ENCODE measurements at places on chromosomes 16 and 17.

DNA sequence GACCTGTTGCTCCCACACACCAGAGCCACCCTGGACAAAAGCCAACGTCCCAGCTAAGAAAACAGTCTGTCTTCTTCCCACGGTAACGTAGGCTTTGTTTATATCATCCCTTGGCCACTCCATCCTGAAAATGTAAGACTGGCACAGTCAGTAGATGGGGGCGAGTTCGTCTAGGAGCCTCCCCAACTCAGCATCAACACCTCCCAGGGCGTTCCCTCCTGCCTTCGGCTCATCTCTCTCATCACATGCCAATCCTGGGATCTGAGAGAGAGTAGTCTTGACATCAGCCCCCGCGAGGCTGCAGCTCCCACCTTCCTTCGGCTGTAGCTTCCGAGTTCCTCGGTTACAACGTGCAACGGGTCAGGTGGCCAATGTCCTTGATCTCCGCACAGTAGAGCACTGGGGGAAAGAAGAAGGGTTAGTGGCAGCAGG is 894 bp downstream of the RNF227 start:
- DNase-seq = no peak

DNA sequence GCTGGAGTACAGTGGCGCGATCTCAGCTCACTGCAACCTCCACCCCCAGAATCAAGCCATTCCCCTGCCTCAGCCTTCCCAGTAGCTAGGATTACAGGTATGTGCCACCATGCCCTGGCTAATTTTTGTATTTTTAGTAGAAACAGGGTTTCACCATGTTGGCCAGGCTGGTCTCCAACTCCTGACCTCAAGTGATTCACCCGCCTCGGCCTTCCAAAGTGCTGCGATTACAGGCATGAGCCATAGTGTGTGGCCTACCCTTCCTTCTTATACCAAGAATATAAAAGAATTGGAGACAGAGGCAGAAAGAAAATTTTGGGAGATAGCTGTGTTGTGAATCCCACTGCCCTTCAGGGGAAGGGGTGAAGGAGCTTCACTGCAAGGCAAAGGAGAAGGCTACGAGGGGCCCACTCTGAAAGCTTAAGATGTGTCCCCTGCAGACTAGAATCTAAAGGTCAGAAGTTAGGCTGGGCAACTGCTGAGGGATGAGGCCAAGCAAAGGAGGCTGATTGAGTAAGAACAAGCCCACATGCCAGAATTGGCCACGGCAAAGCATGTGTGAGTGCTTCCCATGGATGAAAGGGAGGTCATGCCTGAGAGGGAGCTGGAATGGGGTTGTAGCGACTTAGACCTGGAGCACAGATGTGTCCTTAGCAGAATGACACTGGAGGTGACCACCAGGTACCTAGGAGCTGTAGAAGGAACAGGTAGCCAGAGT is 8.4 kb upstream of the CRYBA1 start:
- DNase-seq = no peak

GRCh38 chr17:951325-952132 is 28.0 kb downstream of the NXN start:
- DNase-seq = no peak

- no peak for DNase-seq
Measured at GRCh38 chr17:12995106-12995895, 22.5 kb downstream of the ELAC2 start.

- DNase-seq = no peak
Measured at GRCh38 chr17:67256075-67256732, 11.2 kb upstream of the HELZ start.

DNA sequence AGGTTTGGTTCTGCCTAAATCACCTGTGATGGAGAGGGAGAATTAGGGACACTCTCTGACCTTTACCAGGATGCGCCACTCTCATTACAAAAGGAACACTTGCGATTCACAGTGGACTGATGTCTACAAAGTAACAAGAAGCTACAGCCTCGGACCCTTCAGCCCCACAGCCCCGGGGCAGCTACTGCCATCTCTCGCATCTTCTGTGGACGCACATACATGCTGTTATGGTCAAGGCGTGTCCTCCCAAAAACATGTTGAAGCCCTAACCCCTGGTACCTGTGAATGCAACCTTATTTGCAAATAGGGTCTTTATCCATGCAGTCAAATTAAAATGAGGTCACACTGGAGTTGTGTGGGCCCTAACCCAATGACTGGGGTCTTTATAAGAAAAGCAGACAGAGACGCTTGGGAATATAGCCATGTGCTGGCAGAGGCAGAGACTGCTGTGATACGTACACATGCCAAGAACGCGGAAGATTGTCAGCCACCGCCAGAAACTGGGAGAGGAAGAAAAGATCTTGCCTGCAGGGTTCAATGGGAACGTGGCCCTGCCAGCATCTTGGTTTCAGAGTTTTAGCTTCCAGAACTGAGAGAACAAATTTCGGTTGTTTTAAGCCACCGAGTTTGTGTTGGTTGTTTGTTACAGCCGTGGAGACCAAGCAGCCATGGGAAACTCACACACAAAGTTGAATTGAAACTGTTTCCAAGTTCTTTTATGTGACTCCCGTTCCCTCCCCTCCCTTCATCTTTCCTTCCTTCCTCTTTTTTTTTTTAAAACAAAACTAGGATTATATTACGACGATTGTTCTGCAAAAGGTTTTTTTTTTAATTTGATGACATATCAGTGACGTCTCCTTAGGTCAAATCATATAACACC is 23.1 kb downstream of the ATP2C2 start:
- DNase-seq = peak; percentile 51

DNA sequence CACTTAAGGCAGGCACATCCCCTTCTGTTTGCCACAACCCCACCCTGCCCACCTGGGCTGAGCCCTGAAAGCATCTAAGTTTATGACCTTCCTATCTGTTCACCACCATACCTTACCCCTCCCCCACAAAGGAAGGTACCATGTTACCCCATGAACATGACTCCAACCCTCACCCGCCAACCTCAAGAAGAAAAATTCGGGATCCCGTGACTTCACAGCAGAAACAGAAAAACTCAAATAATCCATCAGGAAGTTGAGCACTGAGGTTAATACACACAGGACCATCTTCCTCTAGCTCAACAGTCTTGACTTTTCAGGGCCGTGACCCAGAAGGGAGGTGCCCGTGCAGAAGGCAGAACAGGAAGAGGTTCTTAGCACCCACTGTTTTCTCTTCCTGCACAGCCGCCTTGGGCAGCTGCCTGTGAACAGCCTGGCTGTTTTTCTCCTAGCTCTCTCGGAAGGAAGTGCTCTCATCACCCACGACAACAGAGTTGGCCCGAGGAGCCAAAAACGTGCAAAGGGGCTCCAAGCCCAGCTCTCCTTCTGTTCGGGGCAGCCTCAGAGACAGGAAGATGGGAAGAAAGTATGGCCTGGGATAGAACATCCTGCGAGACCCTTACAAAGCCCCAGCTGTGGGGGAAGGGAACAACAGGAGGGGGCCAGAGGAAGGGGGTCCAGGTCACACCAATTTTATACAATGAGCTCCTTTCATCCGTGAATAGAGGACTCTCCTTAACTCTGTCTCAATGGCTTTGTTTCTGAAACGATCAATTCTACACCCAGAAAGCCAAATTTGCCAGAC is 101.1 kb downstream of the XYLT1 start:
- peak; percentile 64 for DNase-seq

DNA sequence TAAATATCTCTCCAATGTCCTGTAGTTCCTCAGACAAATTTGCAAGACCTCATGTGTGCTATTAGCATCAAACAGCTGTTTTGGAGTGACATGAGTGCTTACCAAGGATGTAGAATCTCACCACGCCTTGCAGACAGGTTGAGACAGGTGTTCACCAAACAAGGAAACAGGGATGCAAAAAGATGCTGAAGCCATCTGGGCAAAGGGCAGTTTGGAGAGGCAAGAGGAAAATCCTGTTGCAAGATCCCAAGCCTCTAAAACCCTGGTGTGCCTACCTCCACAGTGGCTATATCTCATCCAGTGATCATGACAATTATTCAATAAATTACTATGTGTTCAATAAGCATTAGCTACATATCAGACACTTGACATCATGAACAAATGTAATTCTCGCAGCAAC is 373.7 kb downstream of the SOX9 start:
- DNase-seq = peak; percentile 59

- DNase-seq = no peak
Measured at GRCh38 chr16:31452631-31453106, 6.6 kb upstream of the ARMC5 start.

DNA sequence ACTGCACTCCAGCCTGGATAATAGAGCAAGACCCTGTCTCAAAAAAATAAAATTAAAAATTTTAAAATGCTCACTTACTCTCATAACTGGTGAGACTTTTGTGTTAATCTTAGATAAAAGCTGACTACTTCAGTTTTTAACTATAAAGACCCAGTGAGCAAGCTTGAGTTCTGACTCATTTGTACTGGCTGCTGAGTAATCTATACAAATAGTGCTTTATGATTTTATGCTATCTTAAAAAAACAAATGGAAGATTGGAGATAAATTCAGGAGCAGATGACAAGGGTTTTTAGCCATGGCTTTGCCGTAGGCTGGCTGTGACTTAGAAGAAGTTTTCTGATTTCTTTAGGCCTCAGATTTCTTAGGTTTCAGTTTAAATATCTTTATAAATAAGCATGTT is 30.5 kb downstream of the SNTB2 start:
- DNase-seq = no peak

DNA sequence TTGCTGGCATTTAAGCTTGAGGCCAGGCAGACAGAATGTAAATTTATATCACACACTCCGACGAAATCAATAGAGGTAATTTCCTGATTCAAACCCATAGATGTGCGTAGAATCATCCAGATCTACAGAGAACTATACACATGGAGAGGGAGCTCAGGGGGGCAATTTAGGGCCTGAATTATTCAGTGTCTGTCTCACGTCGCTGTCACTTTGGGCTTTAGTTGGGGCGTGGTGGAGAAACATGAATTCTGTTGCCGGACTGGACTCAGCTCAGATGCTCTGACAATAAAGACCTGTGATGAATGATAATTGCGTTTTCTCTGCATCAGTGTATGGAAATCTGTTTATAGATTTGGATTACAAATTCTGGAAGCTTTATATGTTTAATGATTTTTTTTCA is 32.5 kb upstream of the HS3ST2 start:
- DNase-seq = no peak

GRCh38 chr16:57233944-57234706 is 10.9 kb upstream of the ARL2BP start:
- no peak for DNase-seq

- no peak for DNase-seq
Measured at GRCh38 chr16:88102597-88102996, 151.4 kb downstream of the BANP start.

- peak; percentile 73 for DNase-seq
Measured at GRCh38 chr16:71883849-71884638, at the start of gene ZNF821. TSS of gene ZNF821 (minus strand) at chr16:71884182. CDS start at chr16:71879946, 4,236 bp downstream.

GRCh38 chr16:9683677-9684076 is 498.6 kb downstream of the GRIN2A start:
- no peak for DNase-seq

DNA sequence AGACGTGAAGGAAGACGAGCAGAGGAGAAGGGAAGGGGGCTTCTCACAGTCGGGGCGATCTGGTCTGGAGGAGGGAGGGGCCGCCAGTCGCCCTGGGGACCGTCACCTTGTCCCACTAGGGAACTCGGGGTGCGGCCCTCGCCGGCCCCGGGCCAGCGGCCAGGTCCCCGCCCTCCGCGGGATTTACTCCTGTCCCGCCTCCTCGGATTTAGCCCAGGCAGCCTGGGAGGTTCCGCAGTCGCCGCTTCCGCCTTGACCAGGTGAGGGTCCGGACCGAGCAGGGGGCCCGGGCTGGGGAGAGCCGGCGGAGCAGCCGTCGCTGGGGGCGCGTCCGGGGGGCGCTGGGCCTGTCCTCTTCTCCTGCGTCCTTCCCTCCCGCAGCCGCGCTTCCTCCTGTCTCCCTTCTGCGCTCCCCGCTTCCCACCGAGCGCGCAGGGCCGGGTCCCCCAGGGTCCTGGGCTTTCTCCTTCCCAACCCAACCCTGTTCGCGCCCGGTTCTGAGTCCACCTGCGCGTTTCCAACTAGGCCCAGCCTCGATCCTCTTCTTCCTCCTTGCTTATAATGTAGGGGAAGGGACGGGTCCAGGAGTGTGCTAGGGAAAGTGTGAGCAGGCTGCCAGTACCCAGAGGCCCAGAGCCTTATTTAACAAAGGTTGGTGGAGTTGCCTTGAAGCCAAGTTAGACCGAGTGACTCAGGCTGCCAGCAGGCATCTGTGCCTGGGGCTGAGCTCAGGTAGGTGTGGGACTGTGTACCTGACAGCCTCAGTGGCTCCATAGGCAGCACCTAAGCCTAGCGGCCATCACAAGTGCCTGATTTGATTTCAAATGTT is at the start of gene TNK1:
Gene TNK1 (plus strand): TSS at position 235 of the 829 bp plus-strand sequence. CDS start 1,838 bp downstream, outside the sequence.
- DNase-seq = peak; percentile 90

DNA sequence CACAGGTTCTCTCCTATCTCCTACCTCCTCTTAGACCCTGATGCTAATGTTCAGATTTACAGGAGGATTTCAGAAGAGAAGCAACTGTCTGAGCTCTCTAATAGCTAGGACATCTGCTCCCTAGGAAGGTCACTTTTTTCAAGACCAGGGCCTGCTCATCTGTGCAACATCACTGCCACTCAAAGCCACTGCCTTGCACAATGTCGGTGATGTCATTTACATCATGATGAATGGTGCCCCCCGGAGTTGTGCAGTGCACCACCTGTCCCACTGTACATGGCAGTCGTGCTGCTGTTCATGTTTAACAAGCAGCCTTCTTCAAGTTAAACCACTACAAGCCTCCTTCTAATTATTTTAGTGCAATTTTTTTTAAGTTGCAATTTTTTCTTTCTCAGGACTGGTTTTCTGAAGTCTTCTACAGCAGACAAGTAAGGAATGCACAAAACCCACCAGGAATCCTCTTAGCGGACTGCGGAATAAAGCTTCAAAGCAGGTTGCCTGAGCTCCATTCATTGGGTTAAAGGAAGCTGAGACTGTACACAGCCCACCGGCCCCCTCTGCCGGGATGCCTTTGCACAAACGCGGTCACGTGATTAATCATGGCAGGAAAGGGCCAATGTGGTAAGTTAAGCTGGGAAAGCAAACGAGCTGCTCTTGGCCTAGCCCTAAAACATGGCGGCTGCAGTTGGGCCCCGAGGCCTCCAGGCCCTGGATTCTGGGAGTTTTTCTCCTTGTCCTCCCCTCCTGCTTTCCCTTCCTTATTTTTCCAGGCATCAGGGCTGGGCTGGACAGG is 74.1 kb downstream of the MYH11 start:
- DNase-seq = no peak

DNA sequence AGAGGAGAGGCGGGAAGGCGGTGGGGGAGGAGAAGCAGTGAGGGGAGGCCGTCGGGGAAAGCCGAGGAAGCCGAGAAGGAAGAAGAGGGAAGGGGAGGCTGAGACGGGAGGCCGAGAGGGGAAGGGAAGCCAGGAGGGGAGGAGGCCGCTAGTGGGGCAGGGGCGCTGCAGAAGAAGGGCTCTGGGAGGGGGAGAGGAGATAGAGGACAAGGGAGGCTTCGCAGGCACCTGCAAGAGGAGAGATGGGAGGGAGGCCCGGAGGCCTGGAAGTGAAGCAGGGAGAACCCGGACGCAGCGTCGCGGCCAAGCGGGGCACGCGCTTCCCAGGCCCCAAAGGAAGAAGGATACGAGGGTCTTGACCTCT is 2.3 kb downstream of the C17orf58 start:
- DNase-seq = no peak

GRCh38 chr17:12983991-12984884 is 33.6 kb downstream of the ELAC2 start:
- peak; percentile 46 for DNase-seq
